ENCODE measurements at places on chromosomes 3 and 15.

DNA sequence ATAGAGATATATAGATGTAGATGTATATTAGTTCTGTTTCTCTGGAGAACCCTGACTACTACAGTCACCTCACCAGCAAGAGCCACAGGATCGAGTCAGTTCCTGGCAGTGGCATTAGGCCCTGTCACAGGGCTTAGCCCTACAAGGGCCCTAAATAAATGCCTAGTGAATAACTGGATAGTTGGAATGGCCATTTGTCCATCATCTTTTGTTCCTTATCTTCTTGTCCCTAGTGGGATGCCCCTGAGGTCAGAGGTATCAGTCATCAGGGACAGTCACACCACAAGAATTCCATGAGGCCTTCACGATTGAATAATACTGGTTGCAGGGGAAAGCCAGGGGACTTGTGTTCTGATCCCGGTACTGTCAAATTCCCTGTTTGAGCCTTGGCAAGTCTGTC is 204.9 kb upstream of the PPP2R3A start:
- no peak for DNase-seq

DNA sequence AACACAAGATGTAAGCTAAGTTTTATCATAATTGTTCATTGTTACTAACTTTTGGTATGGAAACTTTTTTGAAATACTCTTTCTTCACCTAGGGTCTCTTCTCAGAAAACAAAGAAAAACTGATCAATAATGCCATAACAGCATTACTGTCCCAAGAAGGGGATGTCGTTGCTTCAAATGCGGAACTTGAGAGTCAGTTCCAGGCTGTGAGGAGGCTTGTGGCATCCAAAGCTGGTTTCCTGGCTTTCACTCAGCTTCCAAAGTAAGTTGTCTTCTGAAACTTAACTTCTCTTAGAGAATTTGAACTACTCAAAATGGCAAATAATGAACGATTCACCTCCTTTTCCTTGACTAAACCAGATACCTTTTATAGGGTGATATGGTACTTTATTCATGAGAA is 39.3 kb downstream of the DNAJC13 start:
- DNase-seq: no peak

GRCh38 chr3:197007296-197007940 is 22.2 kb downstream of the MELTF start:
- DNase-seq: no peak

DNA sequence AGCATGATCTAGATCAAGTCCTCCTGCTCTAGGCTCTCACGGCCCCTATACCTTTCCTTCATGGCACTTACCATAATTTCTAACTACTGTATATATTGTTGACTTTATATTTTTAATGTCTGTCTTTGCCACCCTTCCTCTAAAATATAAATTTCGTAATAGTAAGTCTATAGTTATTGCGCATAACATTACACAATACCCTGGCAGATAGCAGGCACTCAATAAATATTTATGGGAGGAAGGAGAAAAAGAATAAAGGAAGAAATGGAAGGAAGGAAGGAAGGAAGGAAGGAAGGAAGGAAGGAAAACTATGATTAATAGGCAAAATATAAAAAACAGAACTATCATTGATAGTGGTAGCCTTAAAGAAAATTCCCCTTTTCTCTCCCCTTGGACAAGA is 190.3 kb upstream of the LMCD1 start:
- no peak for DNase-seq

GRCh38 chr15:77515613-77516012 is 94.9 kb downstream of the HMG20A start:
- DNase-seq: no peak

GRCh38 chr3:103906304-103906703 is 1460.4 kb upstream of the ALCAM start:
- DNase-seq: no peak

DNA sequence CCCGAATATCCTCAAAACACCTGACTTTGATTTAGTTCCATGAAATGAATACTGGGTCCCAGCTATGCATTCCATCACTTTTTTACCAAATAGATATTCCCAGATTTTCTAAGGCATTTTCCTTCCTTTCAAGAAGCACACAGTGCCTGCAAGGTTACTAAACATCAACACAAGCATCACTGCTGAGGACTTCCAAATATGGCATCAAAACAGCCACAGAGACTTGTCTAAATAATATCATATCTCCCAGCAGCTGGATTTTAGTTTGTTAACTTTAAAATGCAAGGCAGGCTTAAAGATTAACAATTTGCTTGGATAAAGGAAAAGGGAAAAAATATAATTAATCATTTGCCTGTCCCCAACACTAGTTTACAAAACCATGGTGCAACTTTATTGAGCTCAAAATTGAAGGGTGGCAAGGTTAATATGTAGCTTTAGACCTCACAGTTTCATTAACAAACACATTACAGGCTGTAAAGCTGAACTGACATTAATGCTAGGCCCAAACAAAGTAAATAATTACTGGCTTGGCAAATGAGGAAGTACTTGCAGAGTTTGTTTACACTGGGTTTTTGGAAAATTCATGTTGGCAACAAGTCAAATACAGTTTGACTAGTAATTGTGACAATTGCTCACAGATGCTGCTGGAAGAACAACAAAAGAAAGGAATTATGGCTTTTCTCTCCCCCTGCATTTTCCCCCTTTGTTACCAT is 401.7 kb upstream of the CDIN1 start:
- no peak for DNase-seq

DNA sequence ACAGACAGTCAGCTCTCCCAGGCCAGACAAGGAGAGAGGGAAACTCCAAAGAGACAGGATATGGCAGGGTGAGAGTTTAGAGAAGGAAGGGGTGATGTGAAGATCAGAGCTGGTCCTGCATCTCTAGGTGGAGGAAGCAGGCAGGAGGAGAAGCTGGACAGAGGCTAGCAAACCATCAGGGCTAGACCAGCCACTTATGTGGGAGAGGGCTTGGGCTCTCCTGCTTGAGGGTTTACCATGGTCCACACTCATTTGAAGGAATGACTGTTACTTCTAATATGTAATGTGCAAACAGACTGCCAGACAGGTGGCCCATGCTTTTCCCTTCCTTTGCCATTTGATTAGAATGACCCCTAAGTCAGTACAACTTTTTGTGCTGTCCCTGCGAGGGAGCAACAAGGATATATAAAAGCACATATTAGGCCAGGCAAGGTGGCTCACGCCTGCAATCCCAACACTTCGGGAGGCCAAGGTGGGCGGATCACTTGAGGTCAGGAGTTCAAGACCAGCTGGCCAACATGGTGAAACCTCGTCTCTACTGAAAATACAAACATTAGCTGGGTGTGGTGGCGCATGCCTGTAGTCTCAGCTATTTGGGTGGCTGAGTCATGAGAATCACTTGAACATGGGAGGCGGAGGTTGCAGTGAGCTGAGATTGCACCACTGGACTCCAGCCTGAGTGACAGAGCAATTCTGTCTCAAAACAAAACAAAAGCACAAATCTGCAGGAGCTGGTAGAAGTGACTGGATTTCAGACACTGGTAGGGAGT is 41.0 kb upstream of the MANF start:
- DNase-seq: no peak

DNA sequence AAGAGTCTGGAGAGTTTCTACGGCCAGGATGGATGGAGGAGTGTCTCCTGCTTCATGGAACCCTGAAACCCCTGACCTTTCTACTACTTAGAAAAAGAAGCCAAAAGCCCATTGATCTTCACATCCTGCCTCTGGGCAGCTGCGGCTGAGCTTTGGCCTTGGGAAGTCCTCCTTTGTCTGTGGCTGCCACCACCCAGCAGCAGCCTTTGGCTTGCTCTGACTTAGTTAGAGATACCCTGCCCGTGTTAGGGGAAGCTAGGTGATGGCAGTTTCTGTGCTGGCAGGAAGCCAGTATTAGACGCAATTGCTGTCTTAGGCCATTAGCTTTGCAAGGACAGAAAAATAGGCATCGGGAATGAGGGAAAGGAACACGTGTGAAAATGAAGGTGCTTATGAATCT is 18.8 kb downstream of the APH1B start:
- no peak for DNase-seq

GRCh38 chr15:43286074-43286473 is 19.3 kb upstream of the TGM5 start:
- DNase-seq: no peak

GRCh38 chr15:72961346-72961745 is 90.9 kb upstream of the NEO1 start:
- no peak for DNase-seq

DNA sequence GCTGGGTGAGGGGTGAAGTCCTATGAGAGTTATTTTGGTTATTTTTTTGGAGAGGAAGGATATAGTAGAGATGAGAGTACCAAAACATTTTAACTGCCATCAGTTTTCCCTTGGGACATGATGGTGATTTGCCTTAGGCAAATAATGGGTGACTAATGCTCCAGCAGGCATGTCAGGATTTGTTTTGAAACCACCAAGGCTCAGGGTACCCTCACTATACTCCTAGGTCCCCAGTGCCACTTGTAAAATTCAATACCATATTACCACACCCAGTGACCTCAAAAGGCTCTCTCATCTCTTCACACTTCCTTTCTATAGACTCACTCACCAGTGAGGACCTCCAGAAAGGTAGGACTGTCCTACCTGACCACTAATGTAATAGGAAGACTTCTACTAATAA is 83.6 kb downstream of the WDR72 start:
- no peak for DNase-seq

- DNase-seq: no peak
These were observed 396.7 kb upstream of the PDZRN3 start for GRCh38 chr3:74021449-74021848.

- DNase-seq: peak; percentile 86
These were observed at the start of gene HMCES for GRCh38 chr3:129278439-129278965. TSS of gene HMCES (plus strand) at chr3:129278870. CDS start at chr3:129279733, 863 bp downstream.

Data from stimulated activated CD4-positive, alpha-beta T cell treated with anti-CD3 and anti-CD28 coated beads, TNF-alpha, amount 100 ng/mL, for 4 hours (primary cell).